Mammary microvascular endothelial cell (primary cell): ENCODE measurements at places on chromosomes 3 and 15. TPM values are rescaled to one million over a fixed set of nuclear protein-coding genes. Genes with fewer than 3 reads are reported as not detected.

The SSUH2 gene
- total RNA-seq = 0.07 TPM in 1 of 2 replicates, not detected in the other

The EPHA3 gene
- total RNA-seq = 0.07 TPM in 1 of 2 replicates, not detected in the other

The TIGIT gene
- total RNA-seq = not detected in 2 replicates

The FBXO40 gene
- total RNA-seq = not detected in 2 replicates

The XCR1 gene
- not detected in 2 replicates for total RNA-seq

The HHATL gene
- total RNA-seq = not detected in 2 replicates

The CLDN16 gene
- total RNA-seq = 0.13 and 0.39 TPM in 2 replicates

The DAPK2 gene
- 3.1 and 4.0 TPM in 2 replicates for total RNA-seq

The MAGEF1 gene
- total RNA-seq = 11.6 and 13.8 TPM in 2 replicates

The MESP2 gene
- not detected in 2 replicates for total RNA-seq

The PFKFB4 gene
- total RNA-seq = 2.5 and 2.7 TPM in 2 replicates

The DNAH12 gene
- under 0.01 TPM in 2 replicates for total RNA-seq

The IL5RA gene
- not detected in 2 replicates for total RNA-seq

The CHRNA5 gene
- 3.9 and 7.2 TPM in 2 replicates for total RNA-seq

The GOLGA6L7 gene
- total RNA-seq = not detected in 2 replicates

The NR2E3 gene
- 0.13 TPM in 1 of 2 replicates, not detected in the other for total RNA-seq

The ROBO2 gene
- 0.13 TPM in 1 of 2 replicates, not detected in the other for total RNA-seq

The FGF7 gene
- under 0.01 TPM in 1 of 2 replicates, not detected in the other for total RNA-seq

The LYZL4 gene
- total RNA-seq = not detected in 2 replicates

The FGF12 gene
- 6.9 and 7.3 TPM in 2 replicates for total RNA-seq

The CHRD gene
- total RNA-seq = 0.07 and 1.7 TPM in 2 replicates

The RAB27A gene
- total RNA-seq = 6.3 and 11.3 TPM in 2 replicates

The MAP3K13 gene
- total RNA-seq = 17.9 and 19.6 TPM in 2 replicates

The GOLIM4 gene
- total RNA-seq = 34.4 and 40.7 TPM in 2 replicates

The PYGO1 gene
- total RNA-seq = 0.53 and 0.69 TPM in 2 replicates

The KCNMB2 gene
- not detected in 2 replicates for total RNA-seq

The ALDH1A3 gene
- total RNA-seq = 39.8 and 46.6 TPM in 2 replicates

The LHFPL4 gene
- total RNA-seq = not detected in 2 replicates

The C3orf49 gene
- not detected in 2 replicates for total RNA-seq

The AP3B2 gene
- total RNA-seq = not detected in 2 replicates

The TEX55 gene
- total RNA-seq = not detected in 2 replicates

The ITIH3 gene
- total RNA-seq = not detected in 2 replicates

The TRIM42 gene
- not detected in 2 replicates for total RNA-seq

The ACOX2 gene
- total RNA-seq = not detected in 2 replicates

The SLC22A13 gene
- total RNA-seq = 0.07 TPM in 1 of 2 replicates, not detected in the other

The ESYT3 gene
- 0.05 and 0.07 TPM in 2 replicates for total RNA-seq

The PRSS50 gene
- not detected in 2 replicates for total RNA-seq

The ST3GAL6 gene
- total RNA-seq = 25.0 and 28.8 TPM in 2 replicates

The MUSTN1 gene
- total RNA-seq = not detected in 2 replicates

The CCR8 gene
- total RNA-seq = not detected in 2 replicates

The GPR87 gene
- 0.20 TPM in 1 of 2 replicates, not detected in the other for total RNA-seq

The TBC1D23 gene
- 28.5 and 31.5 TPM in 2 replicates for total RNA-seq

The LRRC31 gene
- total RNA-seq = not detected in 2 replicates

The CTXN2 gene
- total RNA-seq = not detected in 2 replicates

The NEO1 gene
- 0.40 and 0.49 TPM in 2 replicates for total RNA-seq

The SLC2A2 gene
- 0.05 TPM in 1 of 2 replicates, not detected in the other for total RNA-seq

The TEX9 gene
- 1.5 and 1.6 TPM in 2 replicates for total RNA-seq

The GATA2 gene
- total RNA-seq = 52.0 and 66.8 TPM in 2 replicates

The GRIP2 gene
- total RNA-seq = not detected in 2 replicates

The ECE2 gene
- total RNA-seq = not detected in 2 replicates

The ITPR1 gene
- total RNA-seq = 9.9 and 13.6 TPM in 2 replicates

The MME gene
- 3.8 and 5.6 TPM in 2 replicates for total RNA-seq
